Activated CD4-positive, alpha-beta T cell treated with anti-CD3 and anti-CD28 coated beads, Interleukin-2, Interleukin-4, amounts not matched to agents 100 ng/mL and 50 ng/mL, durations not matched to agents 16 hours and 8 hours (primary cell): ENCODE measurements at places on chromosomes 7 and 10.

- DNase-seq: peak; percentile 4
Observed at GRCh38 chr7:110929480-110930249, 161.3 kb upstream of the LRRN3 start.

- no peak for DNase-seq
Observed at GRCh38 chr10:7526017-7526400, 115.2 kb upstream of the SFMBT2 start.

DNA sequence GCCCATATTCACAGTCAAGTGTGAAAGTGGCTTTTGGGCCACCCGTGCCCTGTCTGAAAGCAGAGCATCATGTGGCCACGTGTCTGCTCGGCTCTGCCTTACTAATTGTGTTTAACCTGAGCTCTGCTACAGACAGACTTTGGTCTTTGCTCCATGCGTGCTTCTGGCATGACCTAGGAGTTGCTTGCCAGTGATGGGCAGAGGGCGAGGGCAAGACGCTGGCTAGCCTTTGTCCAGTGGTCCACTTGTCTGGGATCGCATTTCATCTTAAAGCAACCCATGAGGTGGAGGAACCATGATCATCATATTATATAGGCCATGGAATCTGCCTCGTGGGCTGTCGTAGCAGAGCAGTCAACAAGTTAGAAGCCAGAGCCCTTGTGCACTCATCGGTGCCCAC, 123.3 kb upstream of the INSYN2A start:
- DNase-seq: no peak

DNA sequence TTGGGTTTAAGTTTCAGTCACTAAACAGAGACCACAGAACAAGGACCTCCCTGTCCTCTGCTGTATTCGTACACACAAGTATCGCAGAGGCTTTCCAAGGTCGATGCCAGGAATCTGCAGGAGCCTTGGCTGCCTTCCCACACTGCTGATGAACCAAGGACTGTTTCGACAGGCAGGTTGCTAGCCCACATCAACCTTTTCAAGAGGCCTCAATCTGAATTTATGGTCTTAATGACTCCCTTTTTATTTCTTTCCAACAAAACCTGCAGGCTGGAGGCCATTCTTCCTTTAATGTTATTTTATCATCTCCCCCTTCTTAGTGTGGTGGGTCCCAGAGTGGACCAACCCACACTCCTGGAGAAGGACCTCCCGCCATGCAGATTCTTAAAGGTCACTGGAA, 45.6 kb downstream of the JCAD start:
- no peak for DNase-seq

GRCh38 chr10:122141821-122142640, 129.1 kb upstream of the BTBD16 start:
- no peak for DNase-seq

GRCh38 chr7:64879086-64879730, 23.9 kb upstream of the ZNF273 start:
- no peak for DNase-seq

GRCh38 chr10:72763201-72763600, 71.3 kb downstream of the MCU start:
- no peak for DNase-seq

GRCh38 chr7:81819861-81820260, 50.0 kb upstream of the HGF start:
- DNase-seq: no peak

DNA sequence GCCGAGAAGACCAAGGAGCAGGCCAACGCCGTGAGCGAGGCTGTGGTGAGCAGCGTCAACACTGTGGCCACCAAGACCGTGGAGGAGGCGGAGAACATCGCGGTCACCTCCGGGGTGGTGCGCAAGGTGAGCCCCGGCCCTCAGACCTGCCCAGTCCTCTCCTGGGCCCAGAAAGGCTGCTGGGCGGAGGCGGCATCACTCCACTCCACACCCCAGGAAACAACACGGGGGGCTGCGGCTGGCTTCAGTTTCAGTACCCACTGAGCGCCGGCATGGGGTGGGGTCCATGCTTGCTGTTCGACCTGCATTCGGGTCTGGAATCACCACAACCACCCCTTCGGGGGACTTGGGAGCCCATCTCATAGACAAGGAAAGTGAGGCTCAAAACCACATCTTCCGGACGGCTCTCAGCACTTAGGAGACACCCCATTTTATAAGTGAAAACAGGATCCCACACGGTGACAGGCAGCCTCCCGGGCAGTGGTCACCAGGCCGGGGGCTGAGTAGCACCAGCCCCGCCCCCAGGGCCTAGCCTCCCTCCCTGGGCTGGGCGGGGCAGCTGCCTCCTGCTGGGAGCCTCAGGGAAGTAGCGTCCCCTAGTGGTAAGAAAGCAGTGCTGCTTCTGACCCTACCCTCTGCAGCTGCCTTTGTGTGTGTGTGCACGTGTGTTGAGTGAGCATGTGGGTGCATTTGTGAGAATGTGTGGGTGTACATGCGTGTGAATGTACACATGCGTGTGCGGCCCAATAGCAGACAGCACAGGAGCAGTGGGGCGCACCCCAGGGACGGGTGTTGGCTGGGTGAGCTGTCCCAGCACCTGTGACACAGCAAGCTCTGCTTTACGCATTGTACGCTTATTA, 1.8 kb downstream of the SNCG start:
- peak; percentile 64 for DNase-seq

- DNase-seq: no peak
Observed at GRCh38 chr10:20267734-20268133, 451.5 kb downstream of the PLXDC2 start.

DNA sequence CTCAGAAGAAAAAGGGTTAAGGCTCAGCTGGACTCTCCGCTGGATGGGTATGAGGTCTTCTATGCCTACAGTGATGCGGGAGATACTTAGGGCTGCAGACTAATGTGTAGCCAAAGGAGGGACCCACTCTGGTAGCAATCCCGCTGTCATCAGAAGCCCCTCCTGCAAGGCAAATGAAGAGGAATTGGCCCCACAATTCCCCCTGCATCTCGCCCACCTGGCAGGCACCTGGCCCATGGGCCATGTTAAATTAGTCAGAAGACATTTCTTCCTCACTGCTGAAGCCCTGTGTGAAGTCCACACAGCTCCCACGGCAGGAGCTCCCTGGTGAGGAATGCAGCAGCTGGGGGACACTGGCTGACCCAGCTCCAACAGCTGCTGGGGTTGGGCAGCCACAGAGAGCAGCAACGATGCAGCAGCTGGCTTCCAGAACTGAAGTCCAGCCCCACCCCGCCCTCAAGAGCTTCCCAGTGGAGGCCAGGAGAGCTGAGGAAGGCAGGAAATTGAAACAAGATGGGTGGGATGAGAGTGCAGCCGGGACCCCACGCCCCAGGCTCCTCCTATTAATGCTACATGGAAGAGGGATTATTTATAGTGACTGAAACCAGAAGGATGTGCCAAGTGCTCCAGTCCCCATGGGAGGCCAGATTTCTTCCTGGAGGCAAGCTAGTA, 5.5 kb downstream of the VSTM4 start:
- DNase-seq: no peak

GRCh38 chr7:87448388-87448787, 27.1 kb downstream of the ABCB4 start:
- no peak for DNase-seq

DNA sequence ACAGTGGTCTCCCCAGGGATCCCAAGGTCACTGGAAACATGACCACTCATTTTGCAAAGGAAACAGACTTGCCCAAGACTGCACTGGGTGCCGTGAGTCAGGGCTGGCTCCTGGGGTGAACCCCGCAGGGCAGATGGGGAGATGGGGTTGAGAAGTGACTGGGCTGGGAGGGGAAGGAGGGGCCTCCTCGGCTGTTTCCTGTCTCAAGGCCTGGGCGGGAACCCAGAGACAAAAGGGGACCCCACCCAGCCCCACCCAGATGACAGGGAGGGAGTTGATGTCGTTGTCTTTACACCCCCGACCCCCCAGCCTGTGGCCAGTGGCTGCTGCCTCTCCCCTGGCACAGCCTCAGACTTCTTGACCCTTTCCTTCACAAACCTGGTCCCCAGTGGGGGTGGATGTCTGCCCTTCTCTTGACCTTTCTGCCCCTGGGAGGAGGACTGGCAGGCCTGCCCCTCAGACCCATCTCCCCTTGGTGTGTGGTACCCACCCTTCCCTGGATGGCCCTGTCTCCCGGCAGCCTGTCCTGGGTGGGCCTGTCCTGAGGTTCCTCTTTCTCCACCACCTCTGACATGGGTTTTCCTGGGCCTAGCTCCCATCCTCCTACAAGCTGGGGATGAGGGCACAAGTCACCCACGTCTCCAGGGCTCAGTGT, 1.4 kb downstream of the MYO1G start:
- peak; percentile 87 for DNase-seq

- no peak for DNase-seq
Observed at GRCh38 chr7:81008901-81009300, 90.0 kb upstream of the SEMA3C start.

DNA sequence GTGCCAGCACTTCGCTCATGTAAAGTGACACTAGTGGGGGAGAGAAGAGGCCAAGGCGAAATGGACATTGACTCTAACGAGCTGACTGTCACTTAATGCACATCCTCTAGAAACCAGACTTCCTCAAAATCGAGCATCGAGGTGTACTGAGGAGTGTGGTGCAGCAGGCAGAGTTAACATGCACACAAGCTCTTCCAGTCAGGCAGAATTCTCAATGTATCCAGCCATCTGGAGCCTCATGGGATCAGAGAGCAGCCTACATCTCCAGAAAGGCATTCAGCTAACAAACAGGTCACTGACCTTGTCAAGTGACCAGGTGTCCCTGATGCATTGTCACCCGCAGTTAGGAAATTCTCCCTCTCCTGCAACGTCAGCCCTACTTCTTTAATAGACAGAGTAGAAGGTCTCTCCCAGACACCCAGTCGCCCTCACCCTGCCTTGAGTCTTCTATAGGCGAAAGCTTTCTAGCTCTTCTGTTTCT, 259.8 kb upstream of the AOAH start:
- DNase-seq: no peak

GRCh38 chr10:103812004-103812403, 43.4 kb downstream of the SH3PXD2A start:
- no peak for DNase-seq

DNA sequence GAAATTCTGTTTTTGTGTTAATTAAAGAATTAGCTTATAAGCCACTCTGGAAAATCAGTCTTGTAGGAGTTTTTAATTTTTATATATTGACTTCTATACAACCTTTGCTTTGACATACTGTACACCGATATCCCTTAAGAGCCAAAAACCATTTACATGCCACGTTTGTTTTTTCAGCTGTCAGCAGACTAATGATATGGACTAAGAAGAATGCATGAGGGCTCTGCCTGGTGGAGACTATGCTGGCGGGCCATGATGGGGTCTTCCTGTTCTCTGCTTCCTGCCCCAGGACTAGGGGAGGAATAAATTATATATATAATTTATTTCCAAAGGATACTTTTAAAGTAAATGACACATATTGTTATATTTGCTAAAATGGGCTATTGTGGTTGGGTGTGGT, 96.3 kb downstream of the CDK14 start:
- DNase-seq: no peak

DNA sequence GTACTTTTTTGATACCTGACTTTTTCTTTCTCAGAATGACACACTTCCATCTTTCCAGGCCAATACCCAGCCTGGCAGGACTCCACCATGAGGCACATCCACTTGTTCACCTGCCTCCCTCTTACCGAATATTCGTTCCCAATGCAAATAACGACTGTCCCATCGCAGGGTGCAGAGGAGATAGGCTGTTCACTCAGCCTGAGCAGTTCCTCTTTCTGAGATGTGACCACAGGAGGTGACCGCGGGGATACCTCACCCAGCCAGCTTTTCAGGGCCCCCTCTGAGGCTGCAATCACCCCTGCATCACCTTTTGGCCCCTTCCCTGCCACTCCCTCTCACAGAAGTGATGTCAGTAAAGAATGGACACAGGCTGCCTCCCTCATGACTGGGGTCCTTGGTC, 28.3 kb downstream of the PTPRN2 start:
- no peak for DNase-seq

DNA sequence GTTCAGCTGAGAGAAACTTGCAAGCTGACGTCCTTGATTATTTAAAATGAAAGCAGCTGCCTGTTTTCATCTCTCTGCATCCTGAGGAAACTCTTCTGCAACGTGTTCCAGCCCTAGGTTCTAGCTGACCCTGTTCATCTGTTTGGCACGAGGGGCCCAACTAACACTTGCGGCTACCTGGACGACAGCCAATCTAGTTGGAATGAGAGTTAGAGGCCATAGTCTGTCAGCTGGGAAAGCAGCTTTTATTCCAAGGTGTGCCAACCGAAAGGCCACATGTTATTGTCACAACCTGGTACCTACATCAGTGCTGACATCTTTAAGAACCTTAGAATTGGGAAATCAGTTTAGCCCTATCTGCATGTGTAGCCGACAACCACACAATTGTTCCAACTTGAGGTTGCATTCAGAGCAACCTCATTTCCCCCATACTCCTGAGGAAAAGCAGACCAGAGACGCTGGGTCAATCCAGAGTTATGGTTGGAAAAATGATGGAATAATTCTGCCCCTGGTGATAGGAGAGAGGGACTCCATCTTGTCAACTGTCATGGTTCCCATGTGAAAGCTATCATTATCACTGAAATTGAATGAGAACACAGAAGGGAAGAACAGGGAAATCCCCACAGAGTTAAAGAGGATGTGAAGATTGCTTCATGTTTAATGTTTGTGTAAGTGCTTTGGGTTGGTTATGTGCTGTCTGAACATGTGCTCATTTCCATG, 121.6 kb downstream of the EGFR start:
- DNase-seq: no peak

DNA sequence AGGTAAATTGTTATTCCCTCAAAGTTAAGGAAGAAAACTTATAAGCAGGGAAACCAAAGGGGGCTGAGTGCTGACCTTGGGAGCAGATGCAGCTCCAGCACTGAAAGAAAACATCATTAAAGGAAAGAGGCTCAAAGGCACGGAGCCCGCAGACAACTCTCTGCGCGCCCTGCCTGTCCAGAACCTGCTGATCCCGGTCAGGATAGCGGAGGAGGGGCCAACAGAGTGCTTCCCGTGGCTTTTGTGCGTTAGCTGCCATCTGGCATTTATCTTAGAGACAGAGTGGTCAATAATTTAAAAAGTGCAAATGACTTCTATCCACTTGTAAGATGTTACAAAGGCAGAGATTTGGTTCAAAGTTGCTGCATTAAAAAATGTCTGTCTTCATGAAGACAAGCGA, 162.1 kb downstream of the FANK1 start:
- DNase-seq: no peak

- DNase-seq: no peak
Observed at GRCh38 chr7:54680377-54681005, 78.5 kb downstream of the SEC61G start.

- DNase-seq: no peak
Observed at GRCh38 chr7:91953618-91954017, 13.0 kb downstream of the AKAP9 start.

DNA sequence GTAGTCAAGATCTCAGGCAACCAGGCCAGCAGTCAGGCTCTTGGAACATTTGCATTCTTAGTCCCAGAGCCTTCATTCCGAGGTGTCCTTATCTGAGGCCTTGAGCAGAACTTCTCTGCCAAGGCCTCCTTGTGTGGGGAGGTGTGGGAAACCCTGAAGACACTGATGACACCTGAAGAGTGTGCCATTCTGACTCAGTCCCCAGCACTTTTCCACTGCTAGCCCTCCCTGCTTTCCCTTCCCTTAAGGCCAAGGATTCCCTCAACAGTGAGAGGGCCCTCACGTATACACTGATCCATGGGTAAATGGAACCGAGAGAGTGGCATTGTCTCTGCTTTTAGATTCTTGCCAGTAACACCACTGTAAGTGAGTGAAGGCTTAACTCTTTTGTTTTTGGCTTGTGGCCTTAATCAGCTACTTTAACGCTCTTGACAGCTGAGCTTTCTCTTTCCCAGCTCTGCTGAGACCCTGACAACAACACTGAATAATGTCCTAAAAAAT, 30.3 kb downstream of the TRDMT1 start:
- no peak for DNase-seq
